ENCODE measurements at places on chromosomes 3 and 15.
A peak's percentile ranks its signal among the peaks of the same experiment; 100 is the strongest.

- no peak for DNase-seq
These were observed 84.2 kb downstream of the SEMA6D start for GRCh38 chr15:47801522-47801921.

- no peak for DNase-seq
These were observed 42.5 kb downstream of the STARD5 start for GRCh38 chr15:81281456-81281735.

GRCh38 chr3:36903119-36903882 is 41.6 kb downstream of the TRANK1 start:
- DNase-seq = no peak

GRCh38 chr15:92906563-92907081 is 6.5 kb downstream of the CHD2 start:
- no peak for DNase-seq

DNA sequence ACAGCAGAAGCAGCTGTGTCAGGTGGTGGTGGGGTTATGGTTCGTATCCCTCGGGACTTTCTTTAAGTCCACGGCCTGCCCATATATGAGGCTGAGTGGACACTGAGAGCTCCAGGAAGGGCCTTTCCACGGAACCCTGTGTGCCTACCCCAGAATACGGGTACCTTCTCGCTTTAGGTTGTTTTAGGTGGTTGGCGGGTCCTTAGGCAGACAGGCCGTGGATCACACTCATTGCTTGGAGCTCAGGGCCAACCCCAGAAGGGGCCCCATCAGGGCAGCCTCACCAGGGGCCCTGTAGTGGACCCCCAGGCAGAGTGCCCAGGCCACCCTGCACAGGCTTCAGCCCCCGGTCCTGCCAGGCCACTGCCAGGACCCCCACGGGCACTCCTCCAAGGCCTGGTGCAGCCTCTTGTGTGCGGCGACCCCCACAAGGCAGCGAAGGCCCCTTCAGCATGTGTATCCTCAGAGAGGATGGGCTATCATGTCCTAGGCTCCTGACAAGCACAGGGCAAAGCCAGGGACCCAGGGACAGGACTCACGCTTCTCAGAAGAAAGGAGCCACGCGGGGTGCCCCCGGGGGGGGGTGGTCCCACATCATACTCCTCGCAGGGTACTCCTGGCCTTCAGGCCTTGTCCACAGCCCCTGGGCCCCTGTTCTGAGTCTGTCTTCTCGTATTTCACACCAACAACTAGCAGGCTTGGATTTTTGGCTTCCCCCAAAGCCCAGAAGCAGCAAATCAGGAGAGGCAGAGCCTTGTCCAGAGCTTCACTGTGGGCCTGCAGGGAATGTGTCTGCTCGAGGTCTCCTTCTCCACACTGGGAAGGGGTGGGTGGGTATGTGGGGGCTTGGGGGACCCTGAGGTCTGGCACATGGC is 93.4 kb downstream of the LRRK1 start:
- no peak for DNase-seq

- no peak for DNase-seq
These were observed 73.5 kb downstream of the ATP1B3 start for GRCh38 chr3:141949972-141950371.

DNA sequence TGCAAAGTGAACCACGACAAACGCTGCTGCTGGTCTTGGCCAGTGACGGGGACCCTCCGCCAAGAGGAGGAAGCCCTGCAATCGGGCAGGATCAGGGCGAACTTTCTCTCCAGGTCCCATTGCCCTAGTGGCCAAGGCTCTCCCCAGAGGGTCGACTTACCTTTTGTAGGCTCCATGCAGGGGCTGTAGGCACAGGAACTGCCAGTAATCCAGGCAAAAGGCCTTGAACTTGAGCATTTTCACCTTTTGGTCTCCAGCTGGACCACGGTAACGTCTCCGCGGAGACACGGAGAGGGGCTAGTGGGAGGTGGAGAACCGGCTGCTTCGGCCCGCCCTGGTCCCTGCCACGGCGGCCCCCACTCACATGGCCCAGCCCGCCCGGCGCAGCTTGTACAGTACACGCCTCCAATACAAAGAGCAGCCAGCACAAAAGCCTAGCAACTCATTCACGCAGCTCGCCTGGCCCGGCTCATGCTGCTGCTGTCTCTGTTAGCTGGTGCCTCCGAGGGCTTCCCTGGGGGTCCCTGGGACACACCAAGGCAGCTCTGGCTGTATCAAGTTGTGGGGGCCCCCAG is 31.0 kb downstream of the IQSEC1 start:
- DNase-seq = no peak

DNA sequence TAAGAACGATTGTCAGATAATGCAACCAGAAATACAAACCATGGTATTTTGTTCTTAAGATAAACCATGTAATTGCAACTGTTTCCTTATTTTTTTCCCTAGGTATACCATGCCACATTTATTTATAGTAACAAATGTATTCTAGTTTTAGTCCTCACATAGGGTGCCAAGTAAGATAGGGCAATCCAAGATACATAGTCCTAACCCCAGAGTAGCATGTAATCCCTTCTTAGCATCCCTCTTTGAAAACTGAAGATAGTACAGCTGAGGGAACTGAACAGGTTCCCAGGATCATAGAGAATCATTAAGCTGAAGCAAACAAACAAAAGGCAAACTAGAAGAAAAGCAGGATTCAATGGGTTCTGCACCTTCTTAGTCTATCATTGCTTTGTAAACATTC is 24.8 kb downstream of the TRNT1 start:
- no peak for DNase-seq

DNA sequence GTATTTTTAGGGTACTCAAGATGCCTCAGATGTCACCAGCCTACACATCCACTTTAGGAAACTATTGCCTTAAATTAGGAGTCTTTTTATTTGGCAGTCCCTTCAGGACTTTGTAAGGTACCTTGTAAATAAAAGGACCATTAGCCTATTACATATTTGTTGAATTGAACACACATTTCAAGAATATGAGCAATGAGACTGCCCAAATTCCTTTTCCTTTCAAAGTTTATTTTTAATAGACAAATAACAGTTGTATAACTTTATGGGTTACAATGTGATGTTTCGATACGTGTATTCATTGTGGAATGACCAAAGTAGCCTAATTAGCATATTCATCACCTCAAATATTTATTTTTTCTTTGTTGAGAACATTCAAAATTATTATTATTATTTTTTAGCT is 176.7 kb upstream of the PDZRN3 start:
- DNase-seq = no peak

GRCh38 chr15:38212729-38213351 is 39.8 kb upstream of the SPRED1 start:
- no peak for DNase-seq

DNA sequence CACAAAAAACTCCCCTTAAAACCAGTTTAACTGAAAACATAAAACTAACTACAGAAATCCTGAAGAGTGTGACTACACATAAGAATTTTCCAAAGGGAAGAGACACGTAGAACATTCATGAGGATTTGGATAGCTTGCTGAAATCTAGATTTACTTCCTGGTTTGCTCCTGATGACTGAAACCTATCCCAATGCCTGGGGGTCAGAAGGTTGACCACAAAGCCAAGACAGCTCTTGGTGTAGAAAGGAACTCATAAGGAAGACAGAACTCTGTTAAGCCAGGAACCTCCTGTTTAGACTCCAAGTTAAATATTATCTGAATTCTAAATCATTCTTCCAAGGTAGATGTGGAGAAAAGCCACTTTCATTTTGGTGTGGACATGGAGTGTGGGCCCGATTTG is 92.8 kb downstream of the TFG start:
- DNase-seq = no peak

DNA sequence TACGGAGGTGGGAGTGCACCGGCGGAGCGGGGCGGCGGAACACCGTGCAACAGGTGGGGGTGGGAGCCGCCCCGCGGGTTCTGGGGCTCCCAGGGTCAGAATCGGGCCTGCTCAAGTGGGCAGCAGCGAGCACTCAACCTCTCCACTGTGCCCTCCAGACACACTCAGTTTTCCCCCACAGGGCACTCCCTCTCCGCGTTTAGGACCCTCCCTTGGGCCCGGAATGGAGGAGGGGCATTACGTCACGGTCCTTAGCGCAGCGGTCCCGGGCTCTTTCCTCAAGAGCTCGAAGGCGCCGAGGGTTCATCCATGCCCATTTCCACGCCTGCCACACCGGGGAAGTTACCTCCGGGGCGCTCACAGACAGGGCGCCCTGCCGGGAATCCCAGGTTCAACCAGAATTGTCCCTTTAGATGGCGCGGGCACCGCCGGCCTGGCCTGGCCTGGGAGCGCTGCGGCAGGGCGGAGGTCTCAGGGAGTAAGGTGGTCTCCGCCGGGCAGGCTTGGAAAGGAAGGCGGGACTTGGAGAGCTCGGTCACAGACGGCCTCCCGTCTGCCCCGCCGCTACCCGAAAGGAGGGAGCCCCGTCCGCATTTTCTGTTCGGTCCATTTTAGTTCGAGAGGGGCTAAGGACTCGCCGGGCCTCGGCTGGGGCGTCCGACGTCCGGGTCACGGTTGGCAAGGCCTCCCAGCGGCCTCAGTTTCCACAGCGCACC is 5.1 kb downstream of the RNU6-1 start:
- no peak for DNase-seq

DNA sequence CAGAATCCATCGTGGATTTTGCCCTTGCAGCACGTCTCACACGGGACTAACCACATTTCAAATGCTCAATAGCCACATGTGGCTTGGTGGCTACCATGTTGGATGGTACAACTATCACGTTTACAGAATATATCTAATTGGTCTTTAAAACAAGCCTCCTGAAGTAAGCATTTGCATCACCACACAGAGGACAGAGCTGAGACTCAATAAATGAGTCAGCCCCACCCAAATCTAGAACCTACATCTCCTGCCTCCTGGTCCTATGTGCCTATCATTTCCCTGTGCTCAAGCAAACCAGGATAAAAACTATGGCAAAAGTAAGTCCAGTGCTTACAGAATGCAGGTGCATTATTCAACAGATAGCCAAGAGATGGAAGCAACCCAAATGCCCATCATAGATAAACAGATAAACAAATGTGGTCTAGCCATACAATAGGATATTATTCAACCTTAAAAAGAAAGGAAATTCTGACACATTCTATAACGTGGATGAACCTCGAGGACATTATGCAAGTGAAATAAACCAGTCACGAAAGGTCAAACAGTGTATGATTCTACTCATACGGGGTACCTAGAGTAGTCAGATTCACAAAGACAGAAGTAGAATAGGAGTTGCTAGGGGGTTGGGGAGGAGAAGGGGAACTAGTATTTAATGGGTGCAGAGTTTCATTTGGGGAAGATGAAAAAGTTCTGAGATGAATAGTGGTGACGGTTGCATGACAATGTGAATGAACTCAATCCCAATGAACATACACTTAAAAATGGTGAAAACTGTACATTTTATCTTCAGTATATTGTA is 43.9 kb downstream of the SRGAP3 start:
- no peak for DNase-seq

DNA sequence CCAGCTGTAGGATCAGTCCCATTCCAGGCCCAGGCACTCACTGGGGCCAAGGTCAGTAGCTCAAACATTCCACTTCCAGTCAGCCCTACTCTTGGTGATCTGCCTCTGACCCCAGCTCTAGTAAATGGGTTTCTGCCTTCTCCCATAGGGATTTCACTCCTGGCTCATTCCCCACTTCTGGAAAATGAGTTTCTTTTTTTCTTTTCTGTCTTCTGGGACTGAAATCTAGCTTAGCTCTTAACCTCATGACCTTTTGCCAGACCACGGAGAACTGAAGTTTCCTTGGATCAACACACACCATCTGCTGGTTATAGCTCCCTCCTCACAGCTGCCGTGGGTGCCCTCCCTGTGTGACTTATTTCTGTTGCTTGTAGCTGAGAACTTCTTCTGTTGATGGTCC is 21.3 kb downstream of the MME start:
- DNase-seq = no peak

- no peak for DNase-seq
These were observed 168.0 kb downstream of the FOXB1 start for GRCh38 chr15:60172143-60172542.

DNA sequence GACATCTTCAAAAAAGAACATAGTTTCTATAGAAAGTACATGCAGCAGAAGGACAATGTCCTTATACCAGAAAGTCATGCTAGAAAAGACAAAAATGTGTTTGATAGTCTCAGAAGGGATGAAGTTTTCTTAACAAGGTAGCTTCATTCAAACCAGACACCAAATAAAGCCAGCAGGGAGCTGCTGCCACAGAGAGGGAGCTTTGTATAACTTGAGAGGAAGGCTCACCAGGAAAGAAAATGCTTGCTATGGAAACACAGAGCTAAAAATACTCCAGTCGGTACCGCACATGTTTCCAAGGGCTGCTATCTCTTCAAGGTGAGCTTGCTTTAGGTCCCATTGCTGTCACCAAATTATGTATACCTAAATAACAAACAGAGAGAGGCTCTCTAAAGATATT is 1074.8 kb upstream of the ALCAM start:
- no peak for DNase-seq

GRCh38 chr3:112476346-112476745 is 22.9 kb downstream of the BTLA start:
- DNase-seq = no peak

GRCh38 chr15:70254311-70254869 is 156.7 kb upstream of the TLE3 start:
- DNase-seq = no peak

DNA sequence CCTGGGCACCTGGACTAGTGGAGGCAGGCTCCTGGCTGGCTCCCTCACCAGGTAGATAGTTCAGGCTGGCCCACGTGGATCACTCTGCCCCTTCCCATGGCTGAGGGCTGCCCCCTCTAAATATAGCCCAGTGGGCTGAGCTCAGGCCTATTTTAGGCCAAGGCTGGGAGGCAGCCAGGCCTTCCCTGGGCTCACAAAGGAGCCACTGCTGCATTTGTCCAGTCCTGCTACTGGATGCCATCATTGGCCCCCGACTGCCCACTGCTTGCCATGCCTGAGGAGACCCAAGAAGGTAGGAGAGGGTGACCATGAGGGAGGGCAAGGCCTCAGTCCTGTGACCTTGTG is at the start of gene LSMEM2:
TSS of gene LSMEM2 (plus strand) at position 208 of the 345 bp plus-strand sequence. CDS start at position 235, 27 bp downstream.
- DNase-seq = no peak

- no peak for DNase-seq
These were observed 175.1 kb upstream of the PLSCR5 start for GRCh38 chr3:146780251-146780650.

DNA sequence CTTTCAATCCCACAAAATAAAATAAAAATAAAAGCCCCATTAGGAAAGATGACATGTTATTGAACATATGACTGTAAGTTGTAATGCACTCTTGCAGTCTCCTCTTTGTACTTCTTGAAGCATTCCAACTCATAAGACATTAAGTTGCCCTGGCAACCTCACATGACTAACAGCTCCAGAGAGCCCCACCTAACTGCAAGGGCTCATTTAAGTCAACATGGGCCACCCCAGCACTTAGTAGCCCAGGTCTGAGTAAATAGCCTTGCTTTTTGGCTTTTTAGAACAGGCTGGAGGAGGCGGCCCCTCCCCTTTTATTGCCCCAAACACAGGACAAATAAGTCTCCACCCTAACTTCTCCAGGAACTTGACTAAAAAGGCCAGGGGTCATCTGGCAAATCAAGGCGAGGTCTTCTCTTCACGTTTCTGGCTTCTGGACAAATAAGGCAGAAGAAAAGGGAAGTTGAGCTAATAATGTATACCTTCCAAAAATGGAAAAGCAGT is 135.1 kb downstream of the TMCO5A start:
- peak; percentile 31 for DNase-seq

DNA sequence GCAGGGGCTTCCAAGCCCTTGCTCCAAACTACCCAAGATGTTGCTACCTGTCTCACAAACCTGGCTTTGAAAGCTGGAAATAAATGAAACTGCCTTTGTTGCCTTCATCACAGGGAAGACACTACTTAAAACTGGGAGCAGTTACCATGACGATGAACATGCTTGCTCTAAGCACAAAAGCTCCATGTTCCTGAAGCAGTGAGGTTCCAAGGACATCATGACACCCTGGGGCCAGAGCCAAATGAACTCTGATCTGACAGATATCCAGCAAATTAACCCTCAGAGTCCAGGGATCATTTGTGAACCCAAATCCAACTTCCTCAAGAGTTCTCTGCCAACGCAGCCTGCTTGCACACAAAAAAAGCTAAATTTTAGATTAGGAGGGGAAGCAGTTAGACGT is 10.7 kb downstream of the TRAIP start:
- no peak for DNase-seq
